Psoas muscle (tissue), 8 donors: ENCODE measurements at places on chromosomes 1 and 21. TPM values are rescaled to one million over a fixed set of nuclear protein-coding genes. Genes with fewer than 3 reads are reported as not detected.

DNA sequence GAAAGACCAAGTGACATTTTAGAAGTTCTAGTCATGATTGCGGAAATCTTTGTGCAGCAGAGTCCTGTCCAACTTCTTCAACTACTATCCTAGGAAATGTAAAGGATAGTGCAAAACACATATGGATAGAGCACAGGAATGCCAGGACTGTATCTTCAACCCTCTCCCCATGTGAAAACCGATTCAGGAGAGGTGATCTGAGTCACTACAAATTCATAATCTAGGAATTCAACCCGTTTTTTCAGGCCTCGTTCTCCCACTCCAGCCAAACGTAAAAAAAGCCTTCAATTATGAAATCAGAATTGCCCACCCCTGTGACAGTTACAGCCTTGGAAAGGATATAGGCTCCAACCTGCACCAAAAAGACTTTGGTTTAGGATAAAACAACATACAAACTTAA, 52.9 kb upstream of the RGS1 start:
- no peak for DNase-seq
- no peaks in the 10 kb centered on the region for H3K36me3 ChIP-seq
- H3K27me3 ChIP-seq: no peaks in the 10 kb centered on the region
- H3K4me3 ChIP-seq: no peak overlapping the region

- no peaks in the 10 kb centered on the region for H3K27me3 ChIP-seq
- no peak for DNase-seq
- H3K27ac ChIP-seq: no peak overlapping the region
- H3K36me3 ChIP-seq: peaks cover 50% of the 10 kb centered on the region
- no peak overlapping the region for H3K4me3 ChIP-seq
- no peaks in the 10 kb centered on the region for H3K4me1 ChIP-seq
These were observed 63.2 kb downstream of the MPZL1 start for GRCh38 chr1:167784876-167785550.

GRCh38 chr1:115694805-115695204, 53.0 kb downstream of the VANGL1 start:
- peaks cover 4% of the 10 kb centered on the region for H3K27me3 ChIP-seq
- H3K4me1 ChIP-seq: no peaks in the 10 kb centered on the region
- DNase-seq: no peak

DNA sequence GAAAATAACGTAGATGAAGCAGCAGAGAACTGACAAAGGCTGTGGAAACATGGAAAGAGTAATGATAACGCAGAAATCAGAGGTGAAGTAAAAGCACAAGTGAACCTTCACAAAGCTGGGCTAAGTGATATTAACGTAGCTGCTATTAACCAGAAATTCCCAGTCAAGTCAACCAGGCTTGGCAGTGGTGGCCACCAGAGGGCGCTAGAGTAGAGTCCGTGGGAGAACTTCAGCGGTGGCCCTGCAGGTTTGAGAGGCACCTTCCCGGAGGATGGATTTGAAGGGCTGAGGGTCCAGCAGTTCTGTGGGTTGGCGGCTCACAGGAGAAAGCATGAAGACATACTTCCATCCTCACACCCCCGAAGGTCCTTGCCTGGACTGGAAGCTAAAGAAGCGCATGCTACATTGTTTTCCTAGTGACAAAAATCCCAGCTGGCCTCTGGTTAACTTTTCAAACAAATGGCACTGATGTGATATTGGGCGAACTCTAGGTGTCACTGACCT, 81.7 kb upstream of the ZNF648 start:
- H3K27ac ChIP-seq: peak overlapping the region; percentile 87
- peak; percentile 96 for DNase-seq
- no peaks in the 10 kb centered on the region for H3K36me3 ChIP-seq
- H3K27me3 ChIP-seq: no peaks in the 10 kb centered on the region
- H3K4me1 ChIP-seq: peaks cover 32% of the 10 kb centered on the region
- no peak overlapping the region for H3K4me3 ChIP-seq

- no peaks in the 10 kb centered on the region for H3K27me3 ChIP-seq
- no peak overlapping the region for H3K4me3 ChIP-seq
- H3K27ac ChIP-seq: no peak overlapping the region
These were observed 54.0 kb downstream of the ALG14 start for GRCh38 chr1:95018602-95019369.

- no peak for DNase-seq
- H3K4me3 ChIP-seq: no peak overlapping the region
- H3K27me3 ChIP-seq: no peaks in the 10 kb centered on the region
- no peaks in the 10 kb centered on the region for H3K4me1 ChIP-seq
These were observed 1.5 kb downstream of the KRTAP21-3 start for GRCh38 chr21:30717105-30717504.

- no peak overlapping the region for H3K27ac ChIP-seq
- H3K27me3 ChIP-seq: no peaks in the 10 kb centered on the region
- peaks cover 14% of the 10 kb centered on the region for H3K4me1 ChIP-seq
- DNase-seq: no peak
- H3K4me3 ChIP-seq: no peak overlapping the region
These were observed 43.9 kb upstream of the TACSTD2 start for GRCh38 chr1:58620926-58621325.

DNA sequence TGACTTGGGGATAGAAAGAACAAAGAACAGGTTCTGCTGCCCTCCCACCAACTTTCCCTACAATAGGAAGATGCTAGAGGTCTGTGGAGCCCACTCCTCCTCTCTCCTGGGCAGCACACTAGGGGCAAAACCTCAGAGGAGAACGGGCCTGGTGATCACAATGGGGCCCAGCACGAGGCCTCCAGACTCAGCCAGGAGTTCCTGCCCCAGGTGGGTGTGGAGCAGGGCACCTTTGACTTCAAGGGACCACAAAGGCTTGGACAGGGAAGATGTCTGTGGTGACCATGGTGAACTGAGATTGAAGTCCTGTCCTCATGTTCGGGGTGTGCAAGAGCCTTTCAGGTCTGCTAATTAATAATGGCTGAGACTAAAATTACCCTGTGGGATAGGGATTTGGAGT, 88.8 kb downstream of the LAMC2 start:
- DNase-seq: no peak
- no peak overlapping the region for H3K4me3 ChIP-seq
- no peak overlapping the region for H3K27ac ChIP-seq
- H3K36me3 ChIP-seq: no peaks in the 10 kb centered on the region
- H3K27me3 ChIP-seq: no peaks in the 10 kb centered on the region
- no peaks in the 10 kb centered on the region for H3K4me1 ChIP-seq

DNA sequence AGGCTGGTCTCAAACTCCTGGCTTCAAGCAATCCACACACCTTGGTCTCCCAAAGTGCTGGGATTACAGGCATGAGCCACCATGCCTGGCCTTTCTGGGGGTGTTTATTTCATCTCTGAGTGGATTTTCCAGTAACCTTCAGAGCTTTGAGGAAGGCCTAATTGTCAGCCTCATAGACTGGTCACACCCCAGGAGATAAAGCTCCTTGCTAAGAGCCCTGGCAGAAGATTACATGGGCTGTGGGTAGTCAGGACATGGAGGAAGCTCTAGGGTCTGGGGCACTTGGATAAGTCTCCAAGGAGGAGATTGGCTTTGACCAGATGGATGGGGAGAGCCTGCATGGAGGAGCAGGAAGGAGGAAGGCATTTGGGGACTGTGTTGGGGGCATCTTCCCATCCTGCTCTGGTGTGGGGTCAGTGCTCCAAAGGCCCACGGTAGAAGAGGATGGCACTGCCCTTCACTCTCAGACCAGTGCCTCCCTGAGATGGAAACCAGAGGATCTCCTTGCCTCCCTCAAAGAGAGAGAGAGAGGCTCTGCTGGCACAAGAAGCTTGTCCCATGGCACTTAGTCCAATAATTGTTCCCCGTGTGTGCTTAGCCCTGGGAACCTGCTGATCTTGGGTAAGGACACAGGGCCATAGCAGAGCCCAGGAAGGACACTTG, 14.7 kb upstream of the GSTM4 start:
- no peaks in the 10 kb centered on the region for H3K4me1 ChIP-seq
- no peaks in the 10 kb centered on the region for H3K36me3 ChIP-seq
- no peak overlapping the region for H3K4me3 ChIP-seq

DNA sequence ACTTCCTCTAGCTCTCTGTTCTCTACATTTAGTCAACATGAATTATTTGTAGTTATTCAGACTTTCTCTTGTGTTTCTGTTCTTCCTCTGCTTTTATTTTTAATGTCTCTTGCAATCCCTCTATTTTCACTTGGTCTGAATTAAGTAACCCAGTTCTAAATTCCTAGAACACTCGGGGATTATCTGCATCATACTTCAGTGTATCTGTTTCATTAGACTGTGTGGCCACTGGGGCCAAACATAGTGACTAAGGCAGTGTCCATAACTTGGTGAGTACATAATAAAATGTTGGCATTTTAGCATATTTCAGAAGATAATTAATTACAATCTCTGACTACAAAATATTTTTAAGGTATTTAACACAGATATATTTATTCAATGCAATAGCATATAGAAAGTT, 1087.2 kb upstream of the B3GALT2 start:
- no peak for DNase-seq
- H3K36me3 ChIP-seq: no peaks in the 10 kb centered on the region

DNA sequence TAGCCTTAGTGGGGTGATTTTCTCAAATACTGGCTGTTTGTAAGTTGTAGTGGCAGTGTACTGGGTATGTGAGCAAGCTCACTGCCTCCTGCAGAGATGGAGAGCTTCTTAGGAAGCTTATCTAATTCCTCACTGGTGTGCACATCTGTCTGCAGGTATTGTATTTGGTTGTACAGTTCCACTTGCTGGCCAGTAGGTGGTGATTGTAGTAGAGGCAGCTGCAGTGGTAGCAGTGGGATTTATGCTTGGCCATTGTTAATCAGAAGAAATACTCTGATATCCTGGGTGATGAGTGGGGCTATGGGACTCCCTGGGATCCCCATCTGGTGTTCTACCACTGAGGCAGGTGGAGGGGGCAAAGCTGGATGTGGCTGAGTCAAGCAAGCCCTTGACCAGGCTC, 276.1 kb upstream of the SPAG17 start:
- no peaks in the 10 kb centered on the region for H3K27me3 ChIP-seq
- no peaks in the 10 kb centered on the region for H3K4me1 ChIP-seq
- H3K36me3 ChIP-seq: no peaks in the 10 kb centered on the region
- H3K27ac ChIP-seq: no peak overlapping the region
- no peak for DNase-seq

DNA sequence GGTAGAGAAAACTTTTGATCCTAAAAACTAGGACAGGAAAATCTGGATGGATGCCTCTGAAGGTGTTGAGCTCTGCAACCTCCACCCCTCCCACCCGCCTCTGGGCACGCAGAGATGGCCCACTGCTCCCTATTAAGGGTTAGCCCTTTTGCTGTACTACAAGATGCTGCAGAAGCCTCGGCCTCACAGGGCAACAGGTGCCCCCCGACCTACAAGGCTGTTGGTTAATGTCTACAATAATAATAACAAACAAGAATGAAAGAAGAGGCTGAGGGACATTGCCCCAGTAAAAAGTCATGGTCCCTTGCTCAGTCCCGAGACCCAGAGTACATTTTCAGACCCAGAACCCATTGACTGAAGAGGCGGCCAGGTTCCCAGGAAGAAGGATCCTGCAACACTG, 7.5 kb upstream of the DESI2 start:
- no peak overlapping the region for H3K4me3 ChIP-seq
- DNase-seq: no peak

GRCh38 chr1:181647314-181648035, 164.2 kb downstream of the CACNA1E start:
- H3K27me3 ChIP-seq: no peaks in the 10 kb centered on the region
- H3K36me3 ChIP-seq: no peaks in the 10 kb centered on the region
- H3K27ac ChIP-seq: no peak overlapping the region
- H3K4me3 ChIP-seq: no peak overlapping the region

DNA sequence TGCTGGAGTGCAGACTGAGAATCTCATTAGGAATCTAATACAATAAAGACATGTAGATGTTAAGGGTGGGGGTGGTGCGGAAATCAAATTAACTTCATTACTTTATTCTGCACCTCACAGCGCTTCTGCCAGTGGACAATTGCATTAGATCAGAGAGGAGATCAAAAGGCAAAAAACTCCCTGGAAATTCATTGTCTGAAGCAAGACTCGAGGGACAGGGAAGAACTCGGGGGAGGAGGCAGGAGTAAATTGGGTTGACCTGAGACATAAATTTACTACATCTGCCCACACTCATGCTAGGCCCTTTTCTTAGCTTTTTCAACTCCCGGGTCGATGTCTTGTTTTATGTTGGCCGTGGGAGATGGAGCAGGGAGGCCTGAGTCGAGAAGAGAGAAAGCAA, 315.4 kb downstream of the SPATA17 start:
- no peaks in the 10 kb centered on the region for H3K36me3 ChIP-seq
- H3K4me3 ChIP-seq: no peak overlapping the region
- H3K27me3 ChIP-seq: no peaks in the 10 kb centered on the region
- no peaks in the 10 kb centered on the region for H3K4me1 ChIP-seq
- DNase-seq: no peak
- H3K27ac ChIP-seq: no peak overlapping the region

DNA sequence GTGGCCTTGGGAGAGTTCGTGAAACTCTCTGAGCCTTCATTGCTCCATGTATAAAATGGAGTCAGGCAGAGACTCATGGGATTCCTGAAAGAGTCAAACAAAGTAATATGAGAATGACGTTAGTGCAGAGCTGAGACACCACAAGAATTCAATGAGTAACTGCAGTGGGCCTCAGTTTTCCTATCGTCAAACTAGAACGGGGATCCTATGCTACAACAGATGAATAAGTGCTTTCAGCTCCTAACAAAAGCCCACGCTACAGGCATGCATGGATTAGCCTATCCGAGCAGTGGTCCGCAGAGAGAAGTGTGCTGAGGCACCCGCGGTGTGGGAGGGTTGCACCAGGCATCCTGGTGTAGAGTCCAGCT, 124.7 kb downstream of the SYF2 start:
- no peak overlapping the region for H3K27ac ChIP-seq
- no peaks in the 10 kb centered on the region for H3K4me1 ChIP-seq
- no peak for DNase-seq
- H3K4me3 ChIP-seq: no peak overlapping the region
- H3K27me3 ChIP-seq: peaks cover 17% of the 10 kb centered on the region

GRCh38 chr1:61171346-61171745, 89.0 kb downstream of the NFIA start:
- peaks cover 77% of the 10 kb centered on the region for H3K4me1 ChIP-seq
- H3K27ac ChIP-seq: peak overlapping the region; percentile 53
- H3K36me3 ChIP-seq: no peaks in the 10 kb centered on the region
- no peaks in the 10 kb centered on the region for H3K27me3 ChIP-seq

GRCh38 chr21:31558962-31559367, 100.5 kb upstream of the SOD1 start:
- H3K27me3 ChIP-seq: no peaks in the 10 kb centered on the region
- no peak overlapping the region for H3K27ac ChIP-seq
- DNase-seq: peak; percentile 86

- no peak for DNase-seq
- no peak overlapping the region for H3K4me3 ChIP-seq
- H3K27me3 ChIP-seq: no peaks in the 10 kb centered on the region
- H3K36me3 ChIP-seq: no peaks in the 10 kb centered on the region
These were observed 10.3 kb upstream of the KCNE1 start for GRCh38 chr21:34522284-34522683.

ATAD3C gene
- polyA plus RNA-seq: 0.61 TPM

OR6Y1 gene
- polyA plus RNA-seq: not detected

FCRLB gene
- polyA plus RNA-seq: 0.25 TPM

MX2 gene
- polyA plus RNA-seq: 1.3 TPM

MMEL1 gene
- 0.16 TPM for polyA plus RNA-seq

PLA2G2F gene
- not detected for polyA plus RNA-seq

WLS gene
- 9.0 TPM for polyA plus RNA-seq

MYOC gene
- polyA plus RNA-seq: 1.5 TPM
